ENCODE measurements at places on chromosomes 13 and 19. TPM values are rescaled to one million over a fixed set of nuclear protein-coding genes. Genes with fewer than 3 reads are reported as not detected.

Gene MAMSTR
- 0.99 TPM for total RNA-seq

Gene KLK4
- not detected for total RNA-seq

Gene OR7C1
- not detected for total RNA-seq

Gene MYO16
- under 0.01 TPM for total RNA-seq

Gene GARIN5A
- total RNA-seq: 0.66 TPM

Gene FAM83E
- 1.0 TPM for total RNA-seq

Gene DPF1
- total RNA-seq: 0.50 TPM

Gene PGLYRP2
- not detected for total RNA-seq

Gene LPAR2
- 1.0 TPM for total RNA-seq

Gene GTF3A
- 93.0 TPM for total RNA-seq

Gene PROSER1
- total RNA-seq: 13.9 TPM

Gene CERS4
- 27.0 TPM for total RNA-seq

Gene ZNF283
- 15.2 TPM for total RNA-seq

Gene KLK7
- not detected for total RNA-seq

Gene LGALS4
- not detected for total RNA-seq

Gene SIGLEC8
- not detected for total RNA-seq

Gene NLRP4
- total RNA-seq: not detected

Gene DCT
- under 0.01 TPM for total RNA-seq

Gene DBP
- total RNA-seq: 17.2 TPM

Gene EXOC3L2
- total RNA-seq: not detected

Gene ZNF180
- total RNA-seq: 6.4 TPM

Gene PLIN4
- 5.3 TPM for total RNA-seq

Gene SHC2
- 3.3 TPM for total RNA-seq

Gene NXNL1
- total RNA-seq: not detected

Gene C13orf46
- 0.26 TPM for total RNA-seq

Gene ZNF790
- 9.2 TPM for total RNA-seq

Gene NEK5
- under 0.01 TPM for total RNA-seq

Gene TPTE2
- total RNA-seq: not detected

Gene LRRC4B
- total RNA-seq: 0.17 TPM

Gene ZSCAN4
- not detected for total RNA-seq

Gene FGF22
- under 0.01 TPM for total RNA-seq

Gene CGB8
- total RNA-seq: not detected

Gene GMIP
- total RNA-seq: 2.1 TPM

Gene IRGC
- total RNA-seq: not detected

Gene CGB2
- total RNA-seq: not detected

Gene NCR1
- total RNA-seq: not detected

Gene IGFL1
- total RNA-seq: not detected

Gene KRTDAP
- total RNA-seq: not detected

Gene SYNGR4
- total RNA-seq: not detected

Gene KIRREL2
- total RNA-seq: under 0.01 TPM

Gene GAPDHS
- total RNA-seq: not detected

Gene ELSPBP1
- total RNA-seq: not detected

Measured in fibroblast of lung (primary cell).